ENCODE measurements at places on chromosomes 7 and 10. TPM values are rescaled to one million over a fixed set of nuclear protein-coding genes. Genes with fewer than 3 reads are reported as not detected.

TFEC gene
- total RNA-seq = 1.6 TPM

DNAH11 gene
- 6.9 TPM for total RNA-seq

C10orf67 gene
- total RNA-seq = 0.54 TPM

- DNase-seq = no peak
Observed at GRCh38 chr7:100008525-100008924, 6.9 kb upstream of the ZKSCAN1 start.

- no peak for DNase-seq
Observed at GRCh38 chr10:13949844-13950542, 363.2 kb downstream of the PRPF18 start.

GRCh38 chr7:70786076-70786475 is 345.9 kb upstream of the GALNT17 start:
- DNase-seq = no peak

DNA sequence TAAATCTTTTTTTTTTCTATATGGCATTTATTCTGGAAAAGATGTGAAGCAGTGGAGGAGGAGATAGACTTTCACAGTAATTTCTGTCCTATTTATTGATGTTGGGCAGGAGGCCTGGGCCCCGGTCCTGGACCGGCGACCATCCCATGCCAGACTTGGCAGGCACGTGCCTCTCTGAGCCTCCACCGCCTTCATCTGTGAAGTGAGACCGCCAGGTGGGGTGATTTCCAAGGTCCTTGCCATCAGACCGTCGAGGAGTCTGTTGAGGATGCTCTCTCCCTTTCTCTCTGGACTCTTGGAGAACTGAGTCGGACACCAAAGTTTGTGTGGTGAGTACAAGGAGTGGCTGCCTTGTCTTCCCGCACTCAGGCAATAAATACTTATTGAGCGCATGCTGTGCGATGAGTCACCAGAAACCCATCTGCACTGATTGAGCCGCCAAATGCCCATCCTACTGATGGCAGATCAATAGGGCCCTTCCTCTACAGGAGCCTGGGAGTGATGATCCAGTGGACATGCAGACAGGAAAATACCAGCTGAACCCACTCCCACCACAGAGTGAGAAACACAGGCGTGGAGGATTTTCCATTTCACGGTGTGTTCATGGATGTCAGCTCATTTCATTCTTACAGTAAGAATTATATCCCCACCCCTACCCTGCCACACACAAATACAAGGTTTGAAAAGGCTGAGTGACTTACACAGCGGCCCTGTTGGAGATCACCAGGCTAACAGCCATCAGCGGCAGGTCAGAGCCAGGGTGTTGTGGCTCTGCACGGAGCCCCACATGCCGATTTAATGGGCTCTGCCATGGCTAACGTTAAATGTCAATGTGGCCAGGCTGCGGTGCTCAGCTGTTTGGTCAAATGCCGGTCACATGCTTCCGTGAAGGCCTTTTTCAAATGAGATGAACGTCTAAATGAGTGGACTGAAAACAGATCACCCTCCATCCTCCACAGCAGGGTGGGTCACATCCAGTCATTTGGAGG is 11.5 kb upstream of the PRKAG2 start:
- DNase-seq = no peak

DNA sequence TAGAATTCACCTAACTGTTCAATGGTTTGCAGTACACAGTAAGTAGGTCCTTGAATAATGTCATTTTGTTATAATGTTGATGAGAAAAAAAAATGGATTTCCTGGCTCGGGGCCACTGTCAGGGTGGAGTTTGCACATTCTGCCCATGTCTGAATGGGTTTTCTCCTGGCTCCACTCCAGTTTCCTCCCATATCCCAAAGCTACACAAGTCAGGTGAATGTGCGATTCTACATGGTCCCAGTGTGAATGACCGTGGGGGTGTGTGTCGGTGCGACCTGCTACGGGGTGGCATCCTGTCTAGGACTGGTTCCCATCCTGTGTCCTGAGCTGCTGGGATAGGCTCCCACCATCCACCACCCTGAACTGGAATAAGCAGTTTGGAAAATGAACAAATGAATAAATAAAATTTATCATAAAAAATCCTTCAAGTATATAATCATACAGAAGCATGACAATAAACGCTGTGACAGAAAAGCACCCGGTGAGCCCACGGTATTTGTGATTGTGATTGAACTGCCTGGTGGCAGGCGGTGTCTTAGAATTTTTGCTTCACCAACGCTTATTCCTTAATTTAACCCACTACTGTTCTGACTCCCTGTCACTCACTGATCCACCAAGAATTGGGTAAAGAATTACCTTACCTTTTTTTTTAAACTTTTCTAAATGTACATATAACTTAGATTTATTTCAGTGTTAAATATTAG is 114.1 kb downstream of the ICA1 start:
- DNase-seq = no peak

DNA sequence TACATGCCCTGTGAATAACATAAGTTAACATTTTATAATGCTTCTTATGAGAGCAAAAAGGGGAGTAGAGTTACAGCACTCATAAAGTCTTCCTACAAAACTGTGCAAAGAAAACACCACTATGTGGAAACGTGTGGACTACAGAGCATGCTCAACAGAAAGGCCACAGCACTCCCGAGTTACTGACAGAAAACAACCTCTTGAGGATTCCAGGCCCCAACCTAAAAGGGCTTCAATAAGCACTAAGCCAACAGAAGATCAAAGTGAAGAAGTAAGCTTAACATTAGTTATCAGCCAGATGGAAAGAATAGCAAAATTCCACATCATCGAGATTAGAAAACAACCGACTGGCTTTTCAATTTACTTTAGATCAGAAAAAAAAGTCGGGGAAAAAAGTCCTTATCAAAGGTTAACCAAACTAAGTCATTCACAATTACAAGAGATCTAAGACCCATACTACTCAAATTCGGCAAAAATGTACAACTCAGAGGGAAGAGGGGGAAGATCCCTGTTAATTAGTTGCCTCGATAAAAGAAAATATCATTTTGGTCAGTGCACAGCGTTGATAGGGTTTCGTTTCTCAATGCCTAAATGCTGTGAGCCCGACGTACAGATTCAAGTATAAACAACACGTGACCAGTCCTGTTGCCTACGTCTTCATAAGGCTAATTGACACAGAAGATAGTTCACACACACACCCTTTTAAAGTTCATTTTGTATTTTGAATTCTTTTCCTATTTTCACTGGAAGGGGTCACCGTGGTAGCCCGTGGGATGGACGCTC is 1.4 kb downstream of the KBTBD2 start:
- peak; percentile 46 for DNase-seq

DNA sequence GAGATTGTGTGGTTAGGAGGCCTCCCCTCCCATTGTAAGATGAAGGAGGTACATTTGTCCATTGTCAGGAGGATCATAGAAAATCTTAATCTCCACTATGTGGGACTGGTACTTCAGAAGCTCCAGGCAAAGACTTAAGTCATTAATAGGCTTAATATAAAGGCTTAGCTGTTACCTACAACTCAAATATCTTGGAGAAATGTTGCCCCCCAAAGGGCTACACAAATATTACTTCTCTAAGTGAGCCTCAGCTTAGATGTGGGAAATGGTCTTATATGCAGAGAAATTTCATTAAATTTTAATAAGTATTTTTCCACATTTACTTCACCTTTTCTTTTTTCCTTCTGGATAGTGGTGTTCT is 27.2 kb downstream of the TAS2R41 start:
- DNase-seq = no peak

DNA sequence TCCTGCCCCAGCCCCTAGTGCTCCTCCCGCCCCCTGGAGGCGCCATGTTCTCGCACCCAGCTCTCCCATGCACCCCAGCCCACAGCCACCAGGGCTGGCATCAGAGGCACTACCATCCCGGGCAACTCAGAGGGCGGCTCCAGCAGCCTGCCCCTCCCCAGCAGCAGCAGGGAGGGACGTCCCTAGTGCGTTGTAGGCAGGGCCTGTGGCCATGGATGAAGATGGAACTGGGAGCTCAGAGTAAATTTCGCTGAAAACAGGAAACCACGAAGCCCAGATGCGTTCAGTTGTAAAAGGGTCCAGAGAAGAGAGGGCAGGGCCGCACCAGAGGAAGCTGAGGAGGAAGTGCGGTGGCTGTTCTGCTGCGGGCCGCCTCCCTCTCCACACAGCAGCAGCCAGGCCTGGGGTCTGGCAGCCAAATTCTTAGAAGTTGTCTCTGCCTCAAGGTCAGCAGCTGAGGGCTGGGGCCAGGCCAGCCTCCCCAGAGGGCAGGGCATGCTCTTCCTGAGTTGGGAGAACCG is 24.6 kb downstream of the VSIR start:
- DNase-seq = no peak

DNA sequence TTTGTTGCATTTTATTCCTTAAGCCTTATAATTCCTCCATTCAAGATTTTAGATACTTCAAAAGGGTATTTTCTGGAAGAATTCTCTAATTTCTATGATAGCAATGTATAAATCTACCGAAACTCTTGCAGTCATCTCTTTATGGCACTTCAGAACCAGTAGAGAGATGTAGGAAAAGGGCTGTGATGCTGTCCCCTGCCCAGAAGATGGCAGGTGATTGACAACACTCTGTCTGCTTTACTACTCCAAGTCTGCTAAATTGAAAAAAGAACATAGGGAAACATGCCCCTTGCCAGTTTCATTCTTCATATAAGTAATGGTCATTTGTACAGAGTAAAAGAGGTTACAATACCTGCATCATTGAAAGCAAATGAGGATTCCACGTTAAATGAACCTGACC is 5.1 kb downstream of the TCTN3 start:
- no peak for DNase-seq

DNA sequence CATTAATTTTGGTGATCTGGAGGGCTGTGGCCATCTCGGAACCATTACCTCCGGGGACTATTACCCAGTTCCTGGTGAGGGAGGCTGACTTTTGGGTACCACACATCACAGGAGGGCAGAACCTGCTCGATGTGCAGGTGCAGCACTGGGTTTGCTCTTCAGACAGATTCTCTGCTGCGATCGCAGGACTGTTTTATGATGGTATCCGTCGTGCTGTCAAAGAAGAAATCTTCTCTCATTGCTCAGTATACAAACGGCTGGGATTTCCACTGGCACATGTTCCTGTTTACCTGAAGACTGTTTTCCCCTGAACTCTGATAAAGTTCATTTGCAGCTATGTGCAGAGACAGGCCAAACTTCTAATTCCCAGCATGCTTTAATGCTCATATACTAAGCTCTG is 27.2 kb upstream of the SHH start:
- DNase-seq = no peak

- DNase-seq = no peak
Observed at GRCh38 chr7:111825046-111825445, 262.8 kb upstream of the IMMP2L start.

Data from cerebellum (tissue), 4 donors.